ENCODE measurements at places on chromosomes 12 and 14. TPM values are rescaled to one million over a fixed set of nuclear protein-coding genes. Genes with fewer than 3 reads are reported as not detected.

DNA sequence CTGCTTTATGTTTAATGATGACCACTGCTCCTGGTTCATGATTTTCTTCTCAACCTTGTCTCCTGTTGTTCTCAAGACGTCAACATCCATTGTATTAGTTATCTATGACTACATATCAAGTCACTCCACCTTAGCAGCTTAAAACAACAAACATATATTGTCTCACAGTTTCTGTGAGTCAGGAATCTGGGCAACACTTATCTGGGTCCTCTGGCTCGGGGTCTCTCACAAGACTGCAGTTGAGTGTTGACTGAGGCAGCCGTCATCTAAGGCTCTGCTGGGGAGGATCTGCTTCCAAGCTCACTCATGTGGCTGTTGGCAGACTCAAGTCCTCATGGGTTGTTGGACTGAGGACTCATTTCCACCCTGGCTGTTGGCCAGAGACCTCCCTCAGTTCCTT, 27.3 kb upstream of the FRS2 start:
- peak; percentile 93 for DNase-seq

Gene DDX55
- 16.5 TPM for total RNA-seq

- no peak for DNase-seq
Observed at GRCh38 chr14:91946622-91947474, 646 bp downstream of the FBLN5 start.

GRCh38 chr14:39266871-39267607, 33.3 kb downstream of the MIA2 start:
- peak; percentile 67 for DNase-seq

Measured in bronchial epithelial cell (primary cell).